Stimulated activated CD8-positive, alpha-beta memory T cell treated with anti-CD3 and anti-CD28 coated beads, Interleukin-7, amount 100 ng/mL, for 24 hours (primary cell): ENCODE measurements at places on chromosomes 13 and 19.

GRCh38 chr13:20145521-20145920, 15.3 kb downstream of the GJA3 start:
- no peak for DNase-seq

DNA sequence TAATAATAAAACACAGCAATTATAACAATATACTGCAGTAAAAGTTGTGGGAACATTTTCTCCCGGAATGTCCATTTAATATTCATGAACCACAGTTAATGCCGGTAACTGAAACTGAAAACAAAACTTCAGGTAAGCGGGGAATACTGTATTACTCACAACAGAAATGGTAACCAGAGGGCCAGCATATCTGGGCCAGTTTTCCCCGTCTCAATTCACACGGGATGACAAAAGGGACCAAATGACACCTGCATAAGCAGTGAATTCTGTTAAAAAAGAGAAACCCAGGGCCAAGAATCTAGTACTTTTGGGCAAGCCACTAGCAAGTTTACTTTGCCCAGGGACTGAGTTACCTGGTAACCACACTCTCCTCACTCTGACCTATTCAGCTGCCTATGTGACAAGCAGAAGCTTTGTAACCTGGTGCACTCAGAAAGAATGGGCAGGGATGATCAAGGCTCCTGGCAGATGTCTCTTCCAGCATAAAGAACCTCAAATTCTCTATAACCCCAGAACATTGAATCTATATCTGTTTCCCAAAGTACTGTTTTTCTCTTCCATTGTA, 1171.2 kb downstream of the DIAPH3 start:
- DNase-seq = no peak

DNA sequence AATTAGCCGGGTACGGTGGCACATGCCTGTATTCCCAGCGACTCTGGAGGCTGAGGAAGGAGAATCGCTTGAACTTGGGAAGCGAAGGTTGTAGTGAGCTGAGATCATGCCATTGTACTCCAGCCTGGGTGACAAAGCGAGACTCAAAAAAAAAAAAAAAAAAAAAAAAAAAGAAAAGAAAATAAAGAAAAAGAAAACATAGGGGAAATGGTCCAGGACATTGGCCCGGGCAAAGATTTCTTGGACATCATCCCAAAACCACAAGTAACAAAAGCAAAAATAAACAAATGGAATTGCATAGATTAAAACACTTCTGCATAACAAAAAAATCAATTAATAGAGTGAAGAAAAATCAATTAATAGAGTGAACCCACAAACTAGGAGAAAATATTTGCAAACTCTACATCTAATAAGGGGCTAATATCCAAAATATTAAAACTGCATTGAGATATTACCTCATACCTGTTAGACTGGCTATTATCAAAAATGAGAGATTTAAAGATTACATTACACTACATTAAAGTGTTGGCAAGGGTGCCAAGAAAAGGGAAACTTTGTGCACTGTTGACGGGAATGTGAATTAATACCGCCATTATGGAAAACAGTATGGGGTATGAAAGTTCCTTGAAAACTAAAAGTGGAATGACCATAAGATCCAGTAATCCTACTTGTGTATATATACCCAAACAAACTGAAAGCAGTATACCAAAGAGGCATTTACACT, 18.5 kb upstream of the ABCC4 start:
- no peak for DNase-seq

DNA sequence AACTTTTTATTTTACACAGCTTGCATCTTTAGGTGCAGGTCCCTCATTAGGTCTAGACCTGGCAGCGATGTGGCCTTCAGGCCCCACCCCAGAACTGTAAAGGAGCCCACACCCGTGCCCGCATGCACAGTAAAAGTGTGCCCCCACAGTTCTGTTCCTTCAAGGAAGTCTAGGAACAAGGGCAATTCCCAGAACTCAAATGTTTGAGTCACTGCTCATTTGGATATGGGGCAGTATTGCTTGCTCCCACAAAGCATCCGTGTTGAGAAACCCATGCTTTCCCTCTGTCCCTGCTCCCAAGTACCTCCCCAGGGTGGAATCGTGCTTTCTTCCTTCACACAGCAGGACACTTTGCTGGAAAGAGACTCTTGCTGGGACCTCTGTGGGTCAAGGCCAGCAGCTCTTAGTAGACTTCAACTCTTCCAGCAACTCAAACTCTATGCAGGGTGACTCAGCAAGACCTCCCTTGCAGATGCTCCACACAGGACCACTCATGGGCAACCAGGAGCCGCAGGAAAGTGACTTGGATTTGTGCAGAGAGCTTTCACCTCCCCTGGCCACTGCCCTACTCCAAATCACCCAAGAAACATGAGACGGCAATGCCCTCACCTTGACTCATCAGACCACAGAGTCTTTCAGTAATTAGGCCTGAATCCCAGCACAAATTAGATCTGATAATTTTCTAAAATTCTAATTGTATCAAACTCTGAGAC, 12.3 kb downstream of the SLC7A1 start:
- DNase-seq = no peak

- no peak for DNase-seq
These were observed 74.7 kb upstream of the TEX29 start for GRCh38 chr13:111245576-111246384.

GRCh38 chr13:98100481-98100880, 42.4 kb upstream of the FARP1 start:
- DNase-seq = no peak

DNA sequence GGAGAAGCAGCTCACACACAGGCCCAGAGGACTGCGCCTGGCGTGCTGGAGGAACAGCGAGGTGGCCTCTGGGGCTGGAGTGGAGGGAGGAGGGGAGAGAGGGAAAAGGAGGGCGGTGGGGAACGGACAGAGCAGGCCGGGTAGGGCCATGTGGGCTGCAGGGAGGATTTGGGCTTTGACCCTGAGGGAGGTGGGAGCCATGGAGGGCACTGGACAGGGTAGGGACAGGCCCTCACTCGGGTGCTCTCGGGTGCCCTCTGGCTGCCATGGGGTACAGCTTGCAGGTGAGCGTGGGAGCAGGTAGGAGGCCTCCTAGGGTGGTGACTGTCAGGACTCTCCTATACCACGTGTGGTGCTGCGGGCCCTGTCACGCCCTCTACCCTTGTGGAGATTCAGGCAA, 22.8 kb downstream of the PLIN4 start:
- DNase-seq = no peak
